ENCODE measurements at places on chromosomes 6 and 20.

GRCh38 chr6:94845742-94846141 is 731.6 kb upstream of the MANEA start:
- no peak for DNase-seq

DNA sequence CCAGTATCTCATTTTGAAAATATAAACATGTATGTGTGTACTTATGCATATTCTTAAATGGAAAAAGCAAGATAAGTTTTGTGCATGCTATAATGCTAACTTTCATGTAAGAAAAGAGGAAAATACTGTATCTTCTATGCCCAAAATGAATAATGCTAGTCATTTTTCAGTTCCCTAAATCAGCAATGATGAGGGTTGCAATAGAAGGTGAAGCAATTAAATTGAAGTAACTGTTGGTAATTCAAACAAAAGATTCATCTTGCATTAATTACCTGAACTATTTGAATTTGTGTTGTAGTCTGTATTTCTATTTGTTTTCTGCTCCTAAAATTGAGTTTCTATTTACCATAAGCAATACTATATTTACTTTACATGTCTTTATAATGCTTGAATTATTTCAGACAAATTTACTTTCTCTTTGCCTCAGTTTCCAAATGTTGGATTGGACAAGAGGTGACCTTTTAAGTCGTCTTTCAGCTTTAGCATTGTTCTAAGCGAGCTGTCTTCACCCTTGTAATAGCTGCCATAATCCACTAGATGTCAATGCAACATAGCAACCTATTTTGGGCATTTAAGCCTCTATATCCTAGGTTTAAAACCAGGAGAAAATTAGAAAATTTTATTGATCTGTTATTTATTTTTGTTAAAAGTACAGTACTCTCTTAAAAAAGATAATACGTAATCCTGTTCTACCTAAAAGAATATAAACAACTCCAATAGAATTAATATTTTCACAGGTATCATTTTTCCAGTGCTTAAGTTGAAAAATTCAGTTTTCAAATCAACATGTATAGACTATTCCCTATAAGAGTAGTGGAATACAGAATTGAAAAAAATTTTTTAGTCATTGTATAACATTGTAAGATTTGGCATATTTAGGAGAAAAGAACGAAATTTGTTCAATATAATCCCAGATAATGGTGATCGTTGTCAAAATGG is 52.3 kb upstream of the IFNGR1 start:
- DNase-seq, result no peak

DNA sequence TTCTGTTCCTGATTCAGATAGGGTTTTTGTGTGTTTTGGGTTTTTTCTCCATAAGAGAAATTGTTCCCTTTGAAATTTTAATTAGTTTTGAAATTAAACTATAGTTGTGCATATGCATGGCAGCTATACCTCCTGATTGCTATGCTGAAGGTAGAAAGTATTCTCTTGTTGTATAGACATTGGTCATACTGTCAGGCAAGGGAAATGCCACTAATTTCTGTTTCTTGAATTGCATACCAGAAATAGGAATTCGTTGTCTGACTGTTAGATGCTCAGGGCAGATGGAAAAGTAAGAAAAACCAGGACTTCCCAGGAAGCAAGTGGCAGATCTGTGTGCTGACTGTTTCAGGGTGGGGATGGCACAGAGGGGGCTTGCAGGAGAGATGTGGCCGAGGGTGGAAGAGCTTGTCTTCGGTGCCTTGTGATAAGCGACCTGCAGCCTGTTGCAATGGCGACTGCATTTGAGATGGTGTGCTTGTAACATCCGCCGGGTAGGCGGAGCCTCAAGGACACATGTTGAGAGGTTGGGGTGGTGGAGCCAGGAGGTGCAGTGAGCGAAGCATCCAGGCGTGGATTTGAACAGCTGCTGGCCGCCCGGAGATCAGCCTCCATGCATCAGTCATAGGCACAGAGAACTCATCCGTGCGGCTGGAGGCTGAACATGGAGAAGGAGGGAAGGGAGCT is 42.8 kb downstream of the RREB1 start:
- no peak for DNase-seq

- DNase-seq, result no peak
Observed at GRCh38 chr20:33647603-33648395, 14.3 kb upstream of the C20orf144 start.

DNA sequence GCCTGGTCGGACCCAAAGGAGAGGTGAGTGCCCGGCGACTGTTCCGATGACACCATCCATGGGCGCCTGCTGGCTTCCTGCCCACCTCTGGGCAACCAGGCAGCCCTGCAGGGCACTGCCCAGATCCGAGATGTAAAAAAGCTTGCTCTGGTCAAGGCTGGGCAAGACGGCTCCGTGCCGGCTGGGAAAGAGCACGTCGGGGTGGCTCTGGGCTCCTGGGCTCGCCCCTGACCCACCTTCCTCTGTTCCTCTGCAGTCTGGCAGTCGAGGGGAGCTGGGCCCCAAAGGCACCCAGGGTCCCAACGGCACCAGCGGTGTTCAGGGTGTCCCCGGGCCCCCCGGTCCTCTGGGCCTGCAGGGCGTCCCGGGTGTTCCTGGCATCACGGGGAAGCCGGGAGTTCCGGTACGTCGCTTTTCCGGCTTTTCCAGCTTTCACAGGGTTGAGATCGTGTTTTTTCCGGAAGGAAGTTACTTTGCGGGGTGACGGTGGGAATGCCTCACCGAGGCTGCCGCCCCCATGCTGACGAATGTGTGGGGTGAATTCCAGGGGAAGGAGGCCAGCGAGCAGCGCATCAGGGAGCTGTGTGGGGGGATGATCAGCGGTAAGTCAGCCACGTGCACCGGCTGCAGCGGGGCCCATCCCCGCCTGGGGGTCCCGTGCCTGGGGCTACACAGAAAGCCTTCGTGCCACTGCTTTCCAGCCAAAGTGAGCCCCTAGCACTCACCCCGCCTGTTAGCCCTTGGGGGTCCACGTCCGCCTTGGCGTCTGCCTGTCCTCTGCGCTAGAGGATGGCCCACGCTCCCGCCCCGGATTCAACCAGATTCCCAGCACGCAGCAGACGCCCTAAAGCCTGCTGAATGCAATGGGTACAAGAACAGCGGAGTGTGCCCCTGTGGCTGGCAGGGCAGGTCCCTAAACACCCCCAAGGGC is 19.3 kb downstream of the COL9A3 start:
- no peak for DNase-seq

DNA sequence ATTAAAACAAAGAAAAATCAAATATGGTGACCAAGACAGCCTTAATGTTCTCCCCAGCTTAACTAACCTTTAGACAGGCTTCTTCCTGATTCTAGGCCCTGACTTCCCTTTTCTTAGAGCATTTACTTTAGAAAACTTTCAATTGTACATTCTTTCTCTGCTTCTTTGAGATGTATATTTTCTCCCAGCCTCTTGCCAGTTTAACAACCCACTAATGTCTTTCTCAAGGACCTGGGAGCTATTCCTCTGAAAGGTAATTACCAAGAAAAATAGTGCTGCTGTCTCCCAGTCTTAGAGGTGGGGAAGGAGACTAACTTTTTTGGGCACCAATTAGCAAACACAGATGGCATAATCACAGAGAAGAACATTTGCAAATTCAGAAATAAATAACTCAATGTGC is 62.8 kb upstream of the KCNQ5 start:
- no peak for DNase-seq

- DNase-seq, result no peak
Observed at GRCh38 chr6:22302838-22303237, 6.0 kb upstream of the PRL start.

GRCh38 chr6:11847515-11848345 is 69.1 kb upstream of the ADTRP start:
- no peak for DNase-seq

DNA sequence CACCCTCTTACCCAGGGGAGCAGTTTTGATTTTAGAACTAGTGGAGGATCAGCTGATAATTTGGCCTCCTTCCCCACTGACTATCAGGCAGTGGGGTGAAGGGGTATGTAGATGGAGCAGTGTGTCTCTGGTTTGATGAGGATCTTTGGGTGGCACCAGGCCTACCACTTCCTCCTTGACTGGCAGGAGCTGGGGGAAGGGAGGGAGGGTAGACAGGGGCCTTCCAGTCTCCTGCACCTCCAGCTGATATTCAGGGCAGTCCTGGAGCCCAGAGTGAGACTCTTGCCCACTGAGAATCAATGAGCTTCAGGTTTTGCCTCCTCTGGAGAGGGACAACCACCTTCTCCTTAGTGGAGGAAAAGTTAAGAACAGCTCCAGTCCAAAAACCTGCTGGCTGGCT is 3.2 kb downstream of the DEF6 start:
- no peak for DNase-seq

DNA sequence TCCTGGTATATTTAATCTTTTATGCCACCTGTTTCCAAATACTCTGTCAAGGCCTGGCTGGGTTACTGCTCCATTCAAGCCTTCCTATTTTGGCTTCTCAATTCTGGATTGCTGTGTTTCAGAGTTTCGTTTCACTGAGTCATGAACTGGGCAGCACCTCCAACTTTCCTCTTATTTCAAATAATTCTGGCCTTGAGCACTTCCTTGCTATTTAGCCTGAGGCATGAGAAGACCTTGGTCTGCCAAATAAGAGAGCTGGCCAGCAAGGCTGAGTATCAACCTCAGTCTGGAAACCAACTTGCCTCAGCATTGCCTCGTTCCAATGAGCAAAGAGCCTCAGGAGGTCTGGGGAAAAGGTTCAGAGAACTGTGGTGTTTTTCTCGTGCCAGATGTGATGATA is 66.6 kb downstream of the TNFAIP3 start:
- DNase-seq, result no peak

DNA sequence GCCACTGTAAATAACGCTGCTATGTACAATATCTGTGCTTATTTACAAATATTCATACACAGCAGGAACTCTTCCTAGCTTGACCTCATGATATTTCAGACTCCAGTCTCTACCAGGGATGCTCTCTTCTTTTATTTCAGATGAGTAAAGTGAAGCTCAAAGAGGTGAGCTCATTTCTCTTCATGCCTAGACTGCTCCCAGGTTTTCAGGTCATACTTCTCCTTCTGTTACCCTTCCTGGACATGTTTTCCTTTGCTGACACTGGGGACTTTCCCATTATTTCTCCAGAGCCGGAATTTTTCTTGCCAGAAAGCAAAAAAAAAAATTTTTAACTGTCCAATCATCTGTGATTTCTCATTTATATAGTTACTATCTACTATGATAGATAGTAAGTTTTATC is 147.2 kb upstream of the DST start:
- DNase-seq, result no peak

DNA sequence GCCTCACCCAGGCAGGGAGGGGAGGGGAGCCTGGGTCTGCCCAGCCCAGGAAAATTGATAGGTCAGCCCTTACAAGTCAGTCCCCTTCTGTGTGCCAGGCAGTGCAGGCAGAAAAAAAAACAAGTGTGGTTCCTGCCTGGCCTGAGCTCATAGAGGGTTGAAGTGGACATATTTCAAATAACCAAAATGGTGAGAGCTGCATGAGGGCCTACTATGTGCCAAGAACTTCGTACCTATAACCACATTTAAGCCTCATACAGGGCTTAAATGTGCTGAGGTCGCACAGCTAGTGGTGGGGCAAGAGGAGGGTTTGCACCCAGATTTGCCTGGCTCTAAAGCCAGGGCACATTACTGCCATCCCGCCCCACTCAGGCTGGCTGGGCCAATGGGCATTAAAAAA is 6.9 kb upstream of the NOL4L start:
- DNase-seq, result no peak

DNA sequence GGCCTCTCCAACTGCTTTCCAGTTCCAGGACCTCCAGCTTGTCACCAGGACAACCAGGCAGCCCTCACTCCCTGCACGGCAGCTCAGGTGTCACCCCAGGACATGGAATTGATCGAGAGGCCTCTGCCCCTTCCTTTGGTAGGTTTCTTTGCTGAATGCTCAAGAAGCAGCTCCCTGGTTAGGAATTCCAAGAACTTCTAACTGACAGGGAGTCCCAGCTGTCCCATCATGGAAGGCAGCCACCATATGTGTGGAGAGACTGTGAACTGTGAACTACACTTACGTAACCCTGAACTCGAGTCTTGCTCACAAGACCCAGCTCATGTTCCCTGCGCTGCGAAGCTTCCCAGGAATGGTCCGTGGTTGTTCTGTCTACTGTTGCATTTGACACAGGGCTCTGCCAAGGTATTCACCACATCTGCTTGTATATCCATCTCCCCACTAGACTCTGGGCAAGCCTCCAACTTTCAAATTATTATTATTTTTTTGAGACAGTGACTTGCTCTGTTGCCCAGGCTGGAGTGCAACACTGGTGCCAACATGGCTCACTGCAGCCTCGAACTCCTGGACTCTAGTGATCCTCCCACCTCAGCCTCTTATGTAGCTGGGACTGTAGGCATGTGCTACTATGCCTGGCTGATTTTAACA is 35.7 kb downstream of the MGME1 start:
- DNase-seq, result no peak

Measured in stimulated activated CD8-positive, alpha-beta memory T cell treated with anti-CD3 and anti-CD28 coated beads, Interleukin-12 subunit alpha, Interleukin-12 subunit beta, amount 100 ng/mL, for 4 hours (primary cell).